ENCODE measurements at places on chromosomes 13 and 19. TPM values are rescaled to one million over a fixed set of nuclear protein-coding genes. Genes with fewer than 3 reads are reported as not detected.

Gene ZNF69
- total RNA-seq, result 31.7 TPM

Gene ILF3
- total RNA-seq, result 253 TPM

Gene HSPB6
- 50.9 TPM for total RNA-seq

Gene LACC1
- total RNA-seq, result 34.4 TPM

Gene PSG5
- not detected for total RNA-seq

Gene ZNF576
- 14.6 TPM for total RNA-seq

Gene BCL3
- total RNA-seq, result 38.1 TPM

Gene BRME1
- total RNA-seq, result 48.9 TPM

Gene CBLC
- total RNA-seq, result 4.9 TPM

Gene FOSB
- total RNA-seq, result 3.9 TPM

GRCh38 chr13:41639955-41640780 is 182.8 kb downstream of the RGCC start:
- no peak for DNase-seq
- H3K4me1 ChIP-seq, result peaks cover 13% of the 10 kb centered on the region
- H3K27ac ChIP-seq, result no peak overlapping the region
- H3K4me3 ChIP-seq, result no peak overlapping the region
- H3K27me3 ChIP-seq, result no peaks in the 10 kb centered on the region

DNA sequence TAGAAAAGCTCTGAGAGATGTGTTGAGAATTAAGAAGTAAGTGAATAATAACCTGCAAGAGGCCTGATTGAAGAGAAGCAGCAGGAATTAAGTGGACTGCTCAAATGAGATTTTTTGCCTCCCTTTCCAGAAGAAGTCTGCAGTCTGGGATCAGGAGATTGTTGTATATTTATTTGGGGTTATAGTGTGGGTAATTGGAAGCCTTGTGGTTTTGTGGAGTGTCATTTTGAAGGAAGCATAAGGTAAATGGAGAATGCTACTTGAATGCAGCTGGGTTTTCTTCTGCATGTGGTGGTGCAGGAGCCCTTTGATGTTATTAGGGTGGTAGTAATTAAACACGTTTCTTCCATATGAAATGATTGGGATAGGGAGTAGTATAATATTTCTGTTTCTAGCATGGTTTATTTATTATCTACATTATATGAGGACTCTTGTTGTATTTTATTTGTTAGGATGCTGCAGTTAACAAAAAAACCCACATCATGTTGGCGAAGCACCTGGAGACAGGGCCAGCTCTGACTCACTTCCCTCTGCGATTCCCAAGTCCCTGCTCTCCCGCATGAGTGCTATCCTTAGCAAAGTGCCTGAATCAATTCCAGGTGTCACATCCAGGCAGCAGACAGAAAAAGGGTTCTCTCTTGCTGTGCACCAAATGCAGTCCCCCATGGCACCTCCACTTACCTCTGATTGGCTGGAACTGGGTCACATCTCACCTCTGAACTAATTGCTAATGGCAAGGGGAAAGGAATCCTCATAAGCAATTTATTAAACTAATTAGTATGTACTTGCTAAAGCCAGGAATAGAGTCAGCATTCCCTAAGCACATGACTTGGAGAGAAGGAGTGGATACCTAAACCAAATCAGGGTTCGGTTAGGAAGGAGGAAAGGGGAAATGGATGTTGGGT is 54.8 kb downstream of the DGKH start:
- H3K4me3 ChIP-seq, result no peak overlapping the region
- DNase-seq, result no peak
- no peaks in the 10 kb centered on the region for H3K4me1 ChIP-seq
- H3K36me3 ChIP-seq, result no peaks in the 10 kb centered on the region
- H3K27me3 ChIP-seq, result no peaks in the 10 kb centered on the region

- H3K36me3 ChIP-seq, result no peaks in the 10 kb centered on the region
- no peak for DNase-seq
- no peaks in the 10 kb centered on the region for H3K4me1 ChIP-seq
- no peaks in the 10 kb centered on the region for H3K27me3 ChIP-seq
Measured at GRCh38 chr13:95627590-95627989, 16.9 kb downstream of the DZIP1 start.

GRCh38 chr19:58554494-58555368 is at the start of gene CHMP2A:
Gene CHMP2A, minus strand, starts transcription at chr19:58555105. Its CDS starts 893 bp downstream, at chr19:58554212.
- DNase-seq, result peak; percentile 98
- no peaks in the 10 kb centered on the region for H3K27me3 ChIP-seq
- peaks cover 1% of the 10 kb centered on the region for H3K36me3 ChIP-seq
- H3K4me1 ChIP-seq, result peaks cover 32% of the 10 kb centered on the region

- no peaks in the 10 kb centered on the region for H3K36me3 ChIP-seq
- DNase-seq, result peak; percentile 93
- H3K27me3 ChIP-seq, result no peaks in the 10 kb centered on the region
- peak overlapping the region; percentile 83 for H3K27ac ChIP-seq
- peak overlapping the region; percentile 61 for H3K4me3 ChIP-seq
Measured at GRCh38 chr19:49664171-49665035, 1.3 kb downstream of the IRF3 start.

DNA sequence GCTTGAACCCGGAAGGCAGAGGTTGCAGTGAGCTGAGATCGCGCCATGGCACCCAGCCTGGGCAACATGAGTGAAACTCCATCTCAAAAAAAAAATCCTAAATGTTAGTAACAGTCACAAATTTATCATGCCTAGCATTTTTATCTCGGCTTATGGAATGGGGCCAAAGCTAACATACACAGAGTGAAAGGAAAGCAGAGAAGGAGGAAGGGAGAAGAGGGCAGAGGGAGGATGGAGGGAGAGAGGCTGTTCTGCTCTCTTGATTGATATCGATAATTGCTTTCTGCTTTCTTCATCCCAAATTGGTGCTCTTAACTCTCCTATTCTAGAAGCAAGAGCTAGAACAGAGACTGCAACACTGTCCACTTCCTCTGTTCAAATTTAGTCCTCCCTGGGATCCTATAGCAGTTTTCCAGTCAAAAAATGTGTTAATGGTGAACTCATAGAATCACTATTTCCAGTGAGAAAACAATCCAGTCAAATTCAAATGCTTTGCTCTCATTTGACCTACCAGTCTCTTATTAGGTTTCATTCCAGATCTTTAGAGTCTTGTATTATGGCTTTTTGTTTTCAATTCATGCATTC is 15.8 kb upstream of the TUBGCP3 start:
- H3K27ac ChIP-seq, result no peak overlapping the region
- H3K36me3 ChIP-seq, result no peaks in the 10 kb centered on the region
- H3K27me3 ChIP-seq, result no peaks in the 10 kb centered on the region
- no peak for DNase-seq
- no peaks in the 10 kb centered on the region for H3K4me1 ChIP-seq

DNA sequence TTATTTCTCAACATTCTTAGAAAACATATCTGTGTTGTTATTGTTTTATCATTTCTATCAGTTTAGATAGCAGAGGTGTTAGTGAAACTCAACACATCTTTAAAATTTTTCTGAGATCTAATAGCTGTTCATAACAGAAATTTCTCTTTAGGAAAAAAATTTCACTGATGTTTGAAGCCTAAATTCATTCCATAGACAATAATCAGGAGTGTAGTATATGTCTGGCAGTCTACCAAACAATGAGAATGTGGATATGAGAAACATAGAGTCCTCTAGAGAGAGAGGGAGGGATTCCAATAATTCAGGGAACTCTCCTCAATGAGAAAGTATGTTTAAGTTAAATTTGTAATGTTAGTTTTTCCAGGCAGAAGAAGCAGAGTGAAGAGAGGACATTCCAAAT is 118.2 kb upstream of the EDNRB start:
- no peak overlapping the region for H3K27ac ChIP-seq
- DNase-seq, result no peak
- H3K4me3 ChIP-seq, result no peak overlapping the region

- no peak overlapping the region for H3K4me3 ChIP-seq
- DNase-seq, result no peak
- H3K4me1 ChIP-seq, result peaks cover 9% of the 10 kb centered on the region
- H3K36me3 ChIP-seq, result no peaks in the 10 kb centered on the region
Measured at GRCh38 chr13:44148159-44148914, 225.3 kb upstream of the SERP2 start.

DNA sequence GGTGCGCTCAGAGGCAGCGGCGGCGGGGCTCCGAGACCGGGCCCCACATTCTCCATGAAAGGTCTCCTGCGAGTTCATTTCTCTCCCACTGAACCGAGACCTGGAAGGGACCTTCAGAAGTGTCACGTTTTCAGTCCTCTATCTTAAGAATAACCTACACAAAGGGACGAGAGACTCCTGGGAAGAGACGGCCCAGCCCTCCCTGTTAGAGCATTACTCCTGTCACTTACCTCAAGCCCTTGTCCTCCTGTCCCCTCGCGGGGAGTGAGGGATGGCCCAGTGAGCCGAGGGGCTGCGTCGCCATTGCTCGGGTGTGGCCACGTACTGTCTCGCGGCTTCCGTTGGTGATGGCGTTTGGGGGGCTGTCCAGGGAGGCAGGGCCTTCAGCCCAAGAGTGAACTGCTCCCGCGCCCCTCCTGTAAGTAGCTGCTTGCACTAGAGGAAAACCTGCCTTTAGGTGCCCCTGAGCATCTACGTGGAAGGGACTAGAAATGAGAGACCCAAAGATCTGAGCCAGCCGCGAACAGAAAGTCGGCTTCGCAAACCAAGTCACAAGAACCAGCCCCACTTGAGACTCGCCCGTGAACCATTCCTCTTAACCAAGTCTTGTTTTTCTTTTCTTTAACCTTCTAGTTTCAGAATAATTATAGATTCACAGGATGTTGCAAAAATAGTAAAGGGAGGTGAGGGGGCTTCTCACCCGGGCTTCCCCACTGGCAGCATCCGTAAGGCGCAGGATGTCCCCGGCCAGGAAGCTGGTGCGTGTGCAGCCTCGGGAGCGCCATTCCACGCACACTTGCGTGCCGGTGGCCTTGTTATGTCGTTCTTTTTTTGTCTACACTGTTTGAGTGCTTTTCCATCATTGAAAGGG is 21.1 kb upstream of the NDUFS7 start:
- H3K36me3 ChIP-seq, result no peaks in the 10 kb centered on the region
- DNase-seq, result no peak
- H3K27ac ChIP-seq, result no peak overlapping the region

DNA sequence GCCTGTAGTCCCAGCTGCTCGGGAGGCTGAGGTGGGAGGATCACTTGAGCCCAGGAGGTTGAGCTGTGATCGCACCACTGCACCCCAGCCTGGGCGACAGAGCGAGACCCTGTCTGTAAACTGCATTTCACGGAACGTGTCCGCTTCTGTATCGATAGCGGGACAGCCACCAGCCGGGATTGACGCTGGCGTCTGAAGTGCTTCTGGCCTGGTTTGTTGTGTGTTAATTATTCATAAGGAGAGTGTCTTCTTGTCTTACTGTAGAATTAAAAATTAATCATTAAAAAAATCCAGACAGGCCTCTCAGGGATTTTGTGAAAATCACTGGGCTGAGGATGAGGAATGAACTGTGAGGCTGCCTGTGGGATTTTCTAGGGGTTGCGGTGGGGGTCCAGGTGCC is 16.2 kb upstream of the MISP start:
- no peak overlapping the region for H3K27ac ChIP-seq
- no peak for DNase-seq
- H3K4me3 ChIP-seq, result no peak overlapping the region
- H3K36me3 ChIP-seq, result no peaks in the 10 kb centered on the region
- H3K4me1 ChIP-seq, result no peaks in the 10 kb centered on the region
